ENCODE measurements at places on chromosomes 1 and 21.

DNA sequence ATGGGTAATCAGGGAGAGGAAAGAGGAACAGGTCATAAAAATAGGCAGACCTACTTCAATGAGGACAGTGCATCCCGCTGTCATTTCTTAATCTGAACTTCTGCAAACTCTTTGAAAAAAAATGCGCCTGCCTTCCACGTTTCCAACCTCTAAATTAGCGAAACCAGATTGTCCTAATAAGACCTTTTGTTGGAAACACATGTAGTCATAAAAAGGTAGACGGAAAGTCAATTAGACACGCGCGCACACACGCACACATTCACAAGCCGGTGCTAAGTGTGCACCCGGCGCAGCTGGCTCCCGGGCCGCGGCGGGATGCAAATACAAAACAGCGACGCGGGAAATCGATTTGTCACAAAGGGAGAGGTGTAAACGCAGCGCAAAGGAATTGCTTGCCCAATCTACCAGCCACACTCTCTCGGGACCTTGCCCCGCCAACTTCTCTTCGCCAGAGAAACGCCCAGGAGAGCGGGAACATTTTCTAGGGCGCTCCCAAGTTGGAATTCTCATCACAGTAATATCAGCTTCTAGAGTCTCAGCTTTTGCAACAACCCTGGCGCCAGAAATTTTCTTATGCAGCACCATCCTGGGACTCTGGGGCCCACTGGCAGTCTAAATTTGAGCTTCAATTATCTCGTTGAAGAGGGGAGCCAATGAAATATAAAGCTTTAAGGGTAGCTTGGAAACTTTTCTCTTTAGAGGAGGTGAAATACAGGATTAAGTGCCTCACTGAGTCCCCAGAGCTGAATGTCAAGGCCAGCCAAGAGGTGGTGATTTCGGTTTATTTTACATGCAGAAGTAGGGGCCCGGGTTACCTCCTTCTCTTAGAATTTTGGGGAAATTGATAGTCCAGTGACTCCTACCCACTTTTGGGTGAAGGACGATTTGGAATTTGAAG is 4.5 kb downstream of the PRRX1 start:
- no peak for DNase-seq

GRCh38 chr1:202856014-202856413 is 32.9 kb downstream of the RABIF start:
- no peak for DNase-seq

DNA sequence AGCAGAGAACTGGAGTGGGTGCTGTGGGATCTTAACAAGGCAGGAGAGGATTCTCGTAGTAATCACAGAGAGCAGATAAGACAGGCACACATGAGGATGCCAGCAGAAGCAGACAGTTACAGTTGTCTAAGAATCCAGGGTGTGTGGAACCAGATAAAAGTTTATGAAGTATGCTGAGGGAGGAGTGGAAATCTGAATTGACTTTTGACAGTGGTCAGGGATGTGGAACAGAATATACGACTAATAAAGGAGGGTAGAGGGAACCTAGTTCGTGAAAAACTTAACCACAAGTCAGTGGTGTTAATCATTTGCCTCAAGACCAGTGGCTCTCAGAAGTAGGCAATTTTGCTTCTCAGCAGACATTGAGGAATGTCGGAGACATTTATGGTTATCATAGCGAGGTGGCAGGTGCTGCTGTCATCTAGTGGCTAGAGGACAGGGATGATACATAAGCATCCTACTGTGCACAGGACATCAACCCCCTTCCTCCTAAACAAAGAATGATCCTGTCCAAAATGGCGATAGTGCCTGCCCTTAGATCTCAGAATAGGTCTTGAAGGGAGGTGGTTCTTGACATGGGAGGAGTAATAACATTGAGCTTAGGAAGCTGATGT is 3.0 kb downstream of the LRRC8D start:
- DNase-seq = no peak

- DNase-seq = peak; percentile 66
Measured at GRCh38 chr1:153568367-153569099, 2.9 kb upstream of the S100A2 start.

DNA sequence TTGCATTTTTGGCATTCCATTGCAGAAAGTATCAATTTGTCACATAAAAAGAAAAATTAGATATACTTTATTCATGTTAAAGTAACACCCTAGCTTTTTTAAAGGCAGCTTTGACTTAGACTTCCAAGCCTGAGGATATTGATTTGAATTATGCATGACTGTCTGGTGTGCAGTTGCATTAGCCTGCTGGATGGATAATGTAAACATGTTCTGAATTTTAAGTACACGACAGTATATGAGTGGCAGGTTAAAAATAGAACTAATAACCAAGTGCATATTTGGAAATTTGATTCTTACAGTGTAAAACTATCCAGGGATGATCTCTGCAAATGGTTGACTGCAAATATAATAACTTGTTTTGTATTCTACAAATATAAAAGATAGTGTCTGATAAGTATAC is 124.0 kb downstream of the SYT14 start:
- DNase-seq = no peak

GRCh38 chr1:86245566-86246190 is 89.1 kb upstream of the COL24A1 start:
- no peak for DNase-seq

DNA sequence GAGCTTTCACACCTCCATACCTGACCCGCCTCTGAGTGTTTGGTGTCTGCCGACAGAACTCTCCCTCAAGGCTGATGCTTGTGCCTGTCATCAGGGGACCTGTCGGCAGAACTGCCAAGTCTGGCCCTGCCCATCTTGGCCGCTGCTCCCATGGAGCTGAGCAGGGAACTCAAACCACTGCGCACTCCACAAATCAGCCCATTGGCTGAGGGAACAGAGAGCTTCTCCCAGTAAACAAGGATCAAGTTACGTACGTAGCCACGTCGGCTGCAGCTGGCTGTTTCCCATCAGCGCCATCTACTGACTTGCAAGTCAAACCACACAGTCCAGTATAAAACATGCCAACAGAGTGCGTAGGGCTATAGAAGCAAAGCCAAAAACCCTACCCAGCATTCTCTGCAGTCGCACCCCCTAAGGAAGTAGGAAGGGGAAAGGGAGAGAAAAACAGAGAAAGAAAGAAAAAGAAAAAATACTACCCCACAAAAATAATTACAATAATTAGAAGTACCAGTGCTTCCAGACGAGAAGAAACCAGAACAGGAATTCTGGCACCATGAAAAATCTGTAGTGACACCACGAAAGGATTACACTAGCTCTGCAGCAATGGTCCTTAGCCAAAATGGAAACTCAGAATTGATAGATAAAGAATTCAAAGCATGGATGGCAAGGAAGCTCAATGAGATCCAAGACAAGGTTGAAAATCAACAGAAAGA is 13.1 kb downstream of the KRTAP13-1 start:
- no peak for DNase-seq

DNA sequence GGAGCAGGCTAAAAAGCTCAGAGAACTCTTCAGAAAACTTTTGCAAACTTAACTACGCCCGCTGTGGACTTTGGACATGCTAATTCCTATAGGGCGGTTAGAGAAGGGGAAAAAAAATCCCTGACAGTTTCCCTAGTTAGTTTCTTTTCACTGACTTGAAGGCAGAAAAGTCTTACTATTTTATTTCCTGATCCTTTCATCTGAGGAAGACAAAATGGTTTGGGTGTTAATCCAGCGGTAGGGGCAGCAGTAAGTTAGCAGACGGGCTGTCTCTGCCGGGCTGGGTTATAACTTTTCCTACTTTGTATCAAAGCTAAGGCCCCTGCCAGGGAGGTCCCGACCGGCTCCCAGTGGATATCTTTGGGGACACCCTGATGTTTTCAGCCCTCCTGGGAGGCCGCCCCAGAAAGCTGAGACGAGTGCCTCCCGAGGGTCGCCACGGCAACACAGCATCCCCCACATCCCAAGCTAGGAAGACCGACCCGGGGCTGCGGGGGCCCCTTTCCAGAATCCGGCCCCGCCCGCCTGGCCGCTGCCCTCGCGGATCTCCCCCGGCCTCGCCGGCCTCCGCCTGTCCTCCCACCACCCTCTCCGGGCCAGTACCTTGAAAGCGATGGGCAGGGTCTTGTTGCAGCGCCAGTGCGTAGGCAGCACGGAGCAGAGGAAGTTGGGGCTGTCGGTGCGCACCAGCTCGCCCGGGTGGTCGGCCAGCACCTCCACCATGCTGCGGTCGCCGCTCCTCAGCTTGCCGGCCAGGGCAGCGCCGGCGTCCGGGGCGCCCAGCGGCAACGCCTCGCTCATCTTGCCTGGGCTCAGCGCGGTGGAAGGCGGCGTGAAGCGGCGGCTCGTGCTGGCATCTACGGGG is 162.6 kb downstream of the RUNX1 start:
- DNase-seq = no peak

Data from activated naive CD4-positive, alpha-beta T cell (primary cell).